ENCODE measurements at places on chromosomes 11 and 22.

DNA sequence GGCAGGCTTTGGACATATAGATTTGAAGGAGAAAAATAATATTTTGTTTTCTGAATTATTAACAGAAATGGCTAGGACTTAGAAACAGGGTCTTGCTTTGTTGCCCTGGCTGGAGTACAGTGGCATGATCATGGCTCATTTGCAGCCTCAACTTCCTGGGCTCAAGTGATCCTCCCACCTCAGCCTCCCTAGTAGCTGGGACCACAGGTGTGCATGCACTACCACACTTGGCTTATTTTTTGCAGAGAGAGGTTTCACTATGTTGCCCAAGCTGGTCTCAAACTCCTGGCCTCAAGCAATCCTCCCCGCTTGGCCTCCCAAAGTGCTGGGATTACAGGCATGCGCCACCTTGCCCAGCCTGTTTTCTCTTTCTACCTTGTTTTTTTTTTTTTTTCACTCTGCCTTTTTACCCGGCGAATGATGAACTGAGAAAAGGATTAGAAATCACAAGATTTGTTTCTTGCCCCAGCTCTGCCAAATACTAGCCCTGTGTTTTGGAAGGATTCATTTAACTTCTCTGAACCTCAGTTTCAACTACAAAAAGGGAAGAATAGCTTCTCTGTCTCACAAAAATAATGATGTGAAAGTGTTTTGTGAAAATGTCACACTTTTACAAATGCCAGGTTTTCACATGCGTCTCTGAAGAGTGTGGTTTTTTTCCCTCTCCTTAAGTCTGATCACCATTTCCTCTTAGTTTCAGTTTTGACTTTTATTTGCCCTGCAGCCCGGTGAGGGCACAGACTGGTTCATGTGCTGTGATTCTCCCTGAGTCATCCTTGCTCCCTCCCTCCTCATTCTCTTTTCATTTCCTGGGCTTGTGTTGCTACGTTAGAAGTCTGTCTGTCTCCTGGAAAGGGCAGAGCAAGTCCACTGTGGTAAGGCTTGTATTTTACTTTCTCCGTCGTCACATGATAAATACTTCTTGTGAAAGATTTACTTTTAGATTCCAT, 67.7 kb downstream of the BCL2L13 start:
- DNase-seq = peak; percentile 92

DNA sequence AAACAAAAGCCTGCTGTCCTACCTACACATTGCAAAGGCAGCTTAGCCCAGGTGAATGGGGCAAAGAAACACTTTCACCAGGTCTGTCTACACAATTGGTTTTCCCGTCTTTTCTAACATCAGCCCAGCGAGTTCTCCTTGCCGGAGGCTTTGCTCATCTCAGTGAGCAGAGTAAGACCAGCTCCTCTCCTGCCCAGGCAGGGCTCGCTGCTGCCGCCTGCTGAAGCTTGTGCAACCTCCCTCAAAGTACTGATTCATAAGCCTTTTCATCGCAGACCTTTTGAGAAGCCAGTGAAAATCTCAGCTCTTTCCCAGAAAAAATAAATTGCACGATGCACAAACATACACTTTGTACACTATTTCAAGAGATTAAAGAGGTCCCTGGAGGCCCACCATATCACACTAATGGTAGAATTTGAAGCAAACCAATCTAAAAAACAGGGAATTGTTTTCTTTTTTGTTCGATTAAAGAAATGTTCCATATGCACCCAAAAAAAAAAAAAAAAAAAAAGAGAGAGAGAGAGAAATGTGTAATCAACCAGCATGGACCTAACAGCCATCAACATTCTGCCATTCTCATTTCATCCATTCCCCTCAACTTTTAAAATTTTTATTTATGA, 328.1 kb upstream of the MPPED2 start:
- DNase-seq = no peak

GRCh38 chr22:24180316-24181087, 785 bp upstream of the SUSD2 start:
- no peak for DNase-seq

DNA sequence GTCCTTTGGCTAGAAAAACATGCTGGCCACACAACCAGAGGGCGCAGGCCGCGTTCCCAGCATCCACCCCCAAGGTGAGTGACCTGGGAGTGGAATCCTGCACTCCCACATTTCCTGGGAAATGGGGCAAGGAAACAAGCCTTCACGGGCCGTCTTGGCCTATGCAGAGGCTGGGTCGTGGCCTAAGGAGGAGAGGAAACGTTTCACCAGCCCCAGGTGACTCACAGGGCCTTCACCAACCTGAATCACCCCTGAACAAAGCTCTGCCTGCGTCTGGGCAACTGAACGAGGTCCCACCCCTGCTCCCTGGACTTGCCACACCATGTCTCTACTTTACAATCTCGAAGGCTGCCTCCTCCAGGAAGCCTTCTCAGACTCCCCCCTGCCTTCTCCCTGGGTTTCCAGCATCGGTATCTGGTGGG, 13.2 kb downstream of the MYH9 start:
- peak; percentile 75 for DNase-seq
